ENCODE measurements at places on chromosomes 13 and 19. TPM values are rescaled to one million over a fixed set of nuclear protein-coding genes. Genes with fewer than 3 reads are reported as not detected.
A peak's percentile ranks its signal among the peaks of the same experiment; 100 is the strongest.

DNA sequence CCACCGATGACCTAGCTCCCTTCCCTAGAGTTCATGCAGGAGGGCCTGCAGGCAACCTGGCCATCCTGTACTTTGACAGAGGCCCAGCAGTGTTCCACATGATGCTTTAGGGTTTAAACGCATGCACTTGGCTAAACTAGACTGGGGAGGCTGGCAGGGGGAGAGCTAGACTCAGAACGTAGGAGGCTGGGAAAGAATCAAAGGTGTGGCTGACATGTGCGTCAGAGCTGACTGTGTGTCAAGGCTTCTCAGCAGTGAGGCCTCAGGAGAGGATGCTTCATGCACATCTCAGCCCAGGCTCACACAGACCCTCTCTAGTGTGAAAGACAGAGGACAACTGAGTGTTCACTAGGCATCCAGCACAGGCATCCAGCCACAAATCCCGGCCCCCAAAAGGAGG, 28.7 kb downstream of the DNMT1 start:
- no peaks in the 10 kb centered on the region for H3K27me3 ChIP-seq
- peaks cover 3% of the 10 kb centered on the region for H3K36me3 ChIP-seq
- H3K4me1 ChIP-seq = no peaks in the 10 kb centered on the region
- H3K4me3 ChIP-seq = no peak overlapping the region

DNA sequence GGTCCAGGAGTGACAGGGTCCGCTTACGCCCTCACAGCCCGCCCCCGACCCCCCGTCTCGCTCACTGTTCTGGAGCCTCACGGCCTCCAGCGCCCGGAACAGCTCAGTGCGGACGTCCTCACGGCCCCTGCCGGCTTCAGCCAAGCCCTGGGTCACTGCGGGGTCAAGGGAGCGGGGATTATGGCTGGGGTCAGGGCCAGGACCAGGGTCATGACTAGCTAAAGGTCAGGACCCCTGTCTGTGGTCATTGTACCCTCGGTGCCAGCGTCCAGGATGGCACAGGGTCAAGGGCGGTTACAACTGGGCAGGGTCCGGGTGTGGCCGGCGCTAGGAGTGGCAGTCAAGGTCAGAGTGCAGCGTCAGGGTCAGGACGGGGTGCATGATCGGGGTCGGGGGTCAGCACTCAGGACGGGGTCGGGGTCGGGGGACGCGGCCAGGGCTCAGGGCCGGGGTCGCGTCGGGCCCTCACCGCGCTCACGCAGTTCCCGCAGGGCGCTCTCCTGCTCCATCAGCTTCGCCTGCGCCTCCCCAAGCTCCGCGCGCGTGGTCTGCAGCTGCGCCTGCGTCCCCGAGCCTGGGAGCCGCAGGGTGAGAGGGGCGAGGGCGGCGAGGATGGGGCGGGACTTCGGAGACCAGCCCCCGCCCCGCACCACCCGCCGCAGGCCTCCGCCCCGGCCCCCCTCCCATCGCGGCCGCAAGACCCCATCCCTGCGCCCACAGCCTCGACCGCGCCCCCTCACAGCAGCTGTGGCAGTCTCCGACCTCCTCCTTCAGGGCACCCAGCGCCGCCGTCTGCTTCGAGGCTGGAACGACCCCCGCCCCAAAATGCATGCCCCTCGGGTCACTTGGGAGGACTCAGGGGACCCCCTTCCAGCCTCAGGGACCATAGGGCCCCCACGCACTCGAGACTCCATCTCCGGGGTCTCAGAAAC, 1.4 kb downstream of the CLEC4G start:
- H3K4me3 ChIP-seq = no peak overlapping the region
- no peak overlapping the region for H3K27ac ChIP-seq
- DNase-seq = no peak
- H3K27me3 ChIP-seq = no peaks in the 10 kb centered on the region

DNA sequence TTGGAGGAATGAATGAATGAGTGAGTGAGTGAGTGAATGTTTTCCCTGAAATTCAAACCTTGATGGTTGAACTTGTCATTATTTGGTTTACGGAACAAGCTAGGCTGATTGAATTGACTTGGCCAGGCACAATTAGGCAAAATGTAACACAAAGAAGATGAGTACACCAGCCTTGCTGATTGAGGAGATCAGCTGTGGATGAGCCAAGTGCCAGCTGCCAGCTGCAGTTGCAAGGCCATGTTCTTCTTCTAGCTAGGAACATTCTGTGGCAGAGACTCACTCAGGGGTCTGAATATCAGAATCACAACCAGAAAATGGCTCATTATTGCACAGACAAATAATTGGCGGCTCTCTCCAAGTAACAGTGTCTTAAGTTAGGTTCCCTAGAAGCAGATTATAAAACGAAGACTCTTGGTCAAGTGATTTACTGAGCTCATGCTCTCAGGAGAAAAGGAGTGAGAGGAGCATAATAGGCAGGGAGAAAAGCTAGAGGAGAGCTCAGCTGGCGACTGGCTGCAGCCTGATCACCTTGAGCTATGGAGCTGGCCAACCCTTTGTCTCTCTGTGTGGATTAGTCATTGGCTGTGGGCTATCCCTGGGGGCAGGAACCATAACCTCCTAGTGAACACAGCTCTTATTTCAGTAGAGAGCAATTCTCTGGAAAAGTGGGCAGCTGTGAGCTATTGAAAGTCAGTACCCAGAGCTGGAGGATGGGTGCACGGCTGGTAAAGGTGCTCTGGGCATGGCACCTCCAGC, 225.3 kb upstream of the SERP2 start:
- no peaks in the 10 kb centered on the region for H3K36me3 ChIP-seq
- H3K4me3 ChIP-seq = no peak overlapping the region
- DNase-seq = no peak
- H3K27me3 ChIP-seq = no peaks in the 10 kb centered on the region

DNA sequence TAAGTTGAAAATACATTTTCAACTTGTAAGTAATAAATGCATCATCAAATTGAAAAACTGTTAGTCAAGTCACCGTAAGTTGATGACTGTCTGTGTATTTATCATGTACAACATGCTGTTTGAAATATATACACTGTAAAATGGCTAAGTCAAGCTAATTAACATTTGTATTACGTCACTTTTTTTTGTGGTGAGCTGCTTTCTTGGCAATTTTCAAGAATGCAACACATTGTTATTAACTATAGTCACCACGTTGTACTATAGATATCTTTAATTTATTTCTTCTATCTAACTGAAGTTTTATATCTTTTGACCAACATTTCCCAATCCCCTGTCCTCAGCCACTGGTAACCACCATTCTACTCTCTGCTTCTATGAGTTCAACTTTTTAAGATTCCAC, 57.0 kb downstream of the RBM26 start:
- no peaks in the 10 kb centered on the region for H3K27me3 ChIP-seq
- DNase-seq = no peak
- H3K4me3 ChIP-seq = no peak overlapping the region
- H3K4me1 ChIP-seq = no peaks in the 10 kb centered on the region
- 0 out of 2 replicates have a peak, but pooled peaks cover 2% of the 10 kb centered on the region for H3K36me3 ChIP-seq
- H3K27ac ChIP-seq = no peak overlapping the region

DNA sequence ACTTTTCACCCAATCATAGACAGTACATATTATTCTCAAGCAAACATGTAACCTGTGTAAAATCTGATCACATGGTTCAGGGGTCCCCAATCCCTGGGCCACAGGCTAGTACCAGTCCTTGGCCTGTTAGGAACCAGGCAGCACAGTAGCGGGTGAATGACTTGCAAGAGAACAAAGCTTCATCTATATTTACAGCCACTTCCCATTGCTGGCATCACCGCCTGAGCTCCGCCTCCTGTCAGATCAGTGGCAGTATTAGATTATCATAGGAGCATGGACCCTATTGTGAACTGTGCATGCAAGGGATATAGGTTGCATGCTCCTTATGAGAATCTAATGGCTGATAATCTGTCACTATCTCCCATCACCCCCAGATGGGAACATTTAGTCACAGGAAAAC, 133.1 kb downstream of the MAB21L1 start:
- no peak for DNase-seq
- H3K27me3 ChIP-seq = no peaks in the 10 kb centered on the region
- H3K4me1 ChIP-seq = no peaks in the 10 kb centered on the region
- no peaks in the 10 kb centered on the region for H3K36me3 ChIP-seq

Gene LIPE
- total RNA-seq = 20.0 TPM

GRCh38 chr13:52999093-52999696, 29.4 kb upstream of the OLFM4 start:
- H3K27ac ChIP-seq = no peak overlapping the region
- no peak overlapping the region for H3K4me3 ChIP-seq
- H3K27me3 ChIP-seq = no peaks in the 10 kb centered on the region
- DNase-seq = no peak
- H3K4me1 ChIP-seq = no peaks in the 10 kb centered on the region

GRCh38 chr13:79311386-79311785, 94.7 kb downstream of the RBM26 start:
- no peak overlapping the region for H3K4me3 ChIP-seq
- DNase-seq = no peak
- no peaks in the 10 kb centered on the region for H3K36me3 ChIP-seq
- no peaks in the 10 kb centered on the region for H3K4me1 ChIP-seq
- no peak overlapping the region for H3K27ac ChIP-seq

Gene ZNF284
- total RNA-seq = 3.6 TPM

- no peak for DNase-seq
- no peak overlapping the region for H3K27ac ChIP-seq
These were observed 459.4 kb upstream of the PCDH20 start for GRCh38 chr13:61874970-61875579.

GRCh38 chr19:29961311-29961710, 19.3 kb downstream of the URI1 start:
- no peaks in the 10 kb centered on the region for H3K27me3 ChIP-seq
- no peak overlapping the region for H3K4me3 ChIP-seq
- H3K36me3 ChIP-seq = no peaks in the 10 kb centered on the region
- H3K27ac ChIP-seq = no peak overlapping the region
- H3K4me1 ChIP-seq = no peaks in the 10 kb centered on the region

DNA sequence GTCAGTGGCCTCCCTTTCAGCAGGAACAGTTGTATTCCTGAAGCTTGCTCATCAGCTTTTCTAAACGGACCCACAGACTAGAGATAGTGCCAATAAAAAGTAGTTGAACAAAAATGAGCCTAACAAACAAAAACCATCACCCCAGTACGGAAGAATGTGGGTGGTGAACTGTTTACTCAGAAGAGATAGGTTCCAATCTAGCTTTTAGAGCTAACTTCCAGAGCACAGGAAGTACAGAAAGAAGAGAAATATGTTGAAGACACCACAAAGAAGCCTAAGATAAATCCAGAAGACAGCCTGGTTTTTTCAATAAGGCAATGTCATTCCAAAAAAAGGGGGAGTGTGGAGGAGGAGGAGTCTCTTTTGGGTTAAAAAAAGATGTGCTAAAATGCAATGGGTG, 2.8 kb upstream of the LMO7 start:
- H3K4me3 ChIP-seq = no peak overlapping the region
- peak overlapping the region; percentile 20 for H3K27ac ChIP-seq
- no peaks in the 10 kb centered on the region for H3K27me3 ChIP-seq
- H3K36me3 ChIP-seq = no peaks in the 10 kb centered on the region

DNA sequence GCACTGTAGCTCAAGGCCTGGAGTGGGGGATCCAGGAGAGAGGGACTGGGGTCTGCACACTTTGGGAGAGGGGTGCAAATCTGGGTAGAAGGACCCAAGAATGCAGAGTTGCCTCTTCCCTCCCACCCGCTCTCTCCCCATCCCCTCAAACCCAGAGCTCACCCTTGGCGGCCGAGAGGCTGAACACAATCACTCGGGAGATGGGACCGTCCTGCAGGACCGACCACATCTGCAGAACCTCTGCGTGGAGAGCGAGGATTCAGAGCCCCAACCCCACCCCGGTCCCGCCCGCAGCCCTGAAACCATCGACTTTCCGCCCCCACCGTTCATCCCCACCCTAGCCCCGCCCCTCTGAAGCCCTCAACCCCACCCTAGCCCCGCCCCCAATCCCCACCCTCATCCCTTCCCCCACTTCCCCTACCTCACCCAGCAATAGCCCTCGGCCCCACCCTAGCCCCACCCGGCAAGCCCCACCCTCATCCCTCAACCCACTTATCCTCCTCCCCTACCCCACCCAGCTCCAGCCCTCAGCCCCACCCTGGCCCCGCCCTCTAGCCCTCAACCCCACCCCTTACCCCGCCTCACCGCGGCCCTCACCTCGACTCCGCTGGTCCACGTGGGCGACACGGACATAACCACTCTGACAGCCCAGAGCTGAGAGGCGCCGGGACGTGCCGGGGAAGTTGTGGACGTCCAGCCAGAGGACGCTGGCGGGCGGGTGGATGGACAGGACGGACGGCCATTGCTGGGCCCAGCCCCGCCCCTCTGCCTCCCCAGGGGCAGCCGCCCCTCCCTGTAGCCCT, 4.1 kb downstream of the KPTN start:
- no peaks in the 10 kb centered on the region for H3K4me1 ChIP-seq
- H3K36me3 ChIP-seq = no peaks in the 10 kb centered on the region
- no peaks in the 10 kb centered on the region for H3K27me3 ChIP-seq
- H3K4me3 ChIP-seq = no peak overlapping the region

- no peaks in the 10 kb centered on the region for H3K27me3 ChIP-seq
- no peak overlapping the region for H3K27ac ChIP-seq
- no peak overlapping the region for H3K4me3 ChIP-seq
- no peaks in the 10 kb centered on the region for H3K36me3 ChIP-seq
- DNase-seq = no peak
These were observed 46.7 kb upstream of the KL start for GRCh38 chr13:32969516-32969941.

GRCh38 chr19:56333506-56333905, 18.9 kb upstream of the ZSCAN5A start:
- H3K4me1 ChIP-seq = no peaks in the 10 kb centered on the region
- no peak overlapping the region for H3K4me3 ChIP-seq
- no peaks in the 10 kb centered on the region for H3K27me3 ChIP-seq
- no peak overlapping the region for H3K27ac ChIP-seq

Gene CLDN10
- not detected for total RNA-seq

Gene PGLYRP2
- not detected for total RNA-seq

GRCh38 chr19:17156947-17157302, 58.2 kb upstream of the USE1 start:
- peaks cover 4% of the 10 kb centered on the region for H3K4me1 ChIP-seq
- no peaks in the 10 kb centered on the region for H3K36me3 ChIP-seq
- H3K27ac ChIP-seq = no peak overlapping the region
- no peaks in the 10 kb centered on the region for H3K27me3 ChIP-seq
- no peak for DNase-seq

DNA sequence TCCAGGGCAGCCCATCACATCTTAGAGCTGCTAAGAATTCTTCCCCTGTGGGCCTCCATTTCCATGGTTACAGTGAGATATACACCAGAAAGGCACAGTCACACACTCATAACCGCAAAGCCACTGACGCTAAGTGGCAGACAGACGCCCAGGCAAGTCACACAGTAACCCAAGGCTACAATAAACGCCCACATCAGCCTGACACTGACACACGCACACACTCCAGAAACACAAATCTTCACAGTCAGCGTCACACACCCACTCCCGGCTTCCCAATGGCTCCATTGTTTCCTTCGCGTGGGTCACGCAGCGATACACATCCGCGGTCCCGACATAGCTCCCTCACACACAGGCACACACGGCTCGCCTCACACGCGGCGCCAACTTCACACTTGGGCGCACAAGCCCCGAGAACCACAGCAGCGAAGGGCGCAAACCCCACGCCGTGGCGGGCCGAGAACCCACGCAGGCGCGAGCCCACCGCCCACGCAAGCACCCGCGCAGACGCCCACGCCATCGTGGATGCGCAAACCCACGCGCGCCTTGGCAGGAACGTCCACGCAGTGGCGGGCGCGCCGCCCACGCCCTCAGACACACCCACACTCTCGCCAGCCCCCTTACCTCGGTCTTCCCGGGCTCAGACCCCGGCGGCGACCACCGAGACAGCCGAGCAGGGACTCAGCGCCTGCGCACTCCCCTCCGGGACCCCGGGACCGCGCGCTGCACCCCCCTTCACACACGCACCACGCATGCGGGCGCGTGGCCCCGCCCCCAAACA, at the start of gene ZNF667:
Gene ZNF667 (minus strand): TSS at position 695 of the 778 bp plus-strand sequence. CDS start 14,975 bp downstream, outside the sequence.
- no peak within 1 kb of the TSS for H3K4me3 ChIP-seq
- H3K4me1 ChIP-seq = no peaks in the 10 kb centered on the region
- H3K27me3 ChIP-seq = no peaks in the 10 kb centered on the region

All from Caco-2 (cell line).